ENCODE measurements at places on chromosomes 1 and 21. TPM values are rescaled to one million over a fixed set of nuclear protein-coding genes. Genes with fewer than 3 reads are reported as not detected.

Gene SH3D21
- 13.9 TPM for polyA plus RNA-seq

Gene ATAD3B
- 8.1 TPM for polyA plus RNA-seq

Gene LYPLA2
- polyA plus RNA-seq = 56.0 TPM

Gene DMBX1
- polyA plus RNA-seq = not detected

Gene PTPN7
- polyA plus RNA-seq = 0.89 TPM

Gene FAM72B
- polyA plus RNA-seq = 3.8 TPM

Gene PIK3R3
- polyA plus RNA-seq = 29.9 TPM

Gene ITLN2
- polyA plus RNA-seq = not detected

Gene NPL
- polyA plus RNA-seq = 4.5 TPM

Gene KDM1A
- polyA plus RNA-seq = 129 TPM

DNA sequence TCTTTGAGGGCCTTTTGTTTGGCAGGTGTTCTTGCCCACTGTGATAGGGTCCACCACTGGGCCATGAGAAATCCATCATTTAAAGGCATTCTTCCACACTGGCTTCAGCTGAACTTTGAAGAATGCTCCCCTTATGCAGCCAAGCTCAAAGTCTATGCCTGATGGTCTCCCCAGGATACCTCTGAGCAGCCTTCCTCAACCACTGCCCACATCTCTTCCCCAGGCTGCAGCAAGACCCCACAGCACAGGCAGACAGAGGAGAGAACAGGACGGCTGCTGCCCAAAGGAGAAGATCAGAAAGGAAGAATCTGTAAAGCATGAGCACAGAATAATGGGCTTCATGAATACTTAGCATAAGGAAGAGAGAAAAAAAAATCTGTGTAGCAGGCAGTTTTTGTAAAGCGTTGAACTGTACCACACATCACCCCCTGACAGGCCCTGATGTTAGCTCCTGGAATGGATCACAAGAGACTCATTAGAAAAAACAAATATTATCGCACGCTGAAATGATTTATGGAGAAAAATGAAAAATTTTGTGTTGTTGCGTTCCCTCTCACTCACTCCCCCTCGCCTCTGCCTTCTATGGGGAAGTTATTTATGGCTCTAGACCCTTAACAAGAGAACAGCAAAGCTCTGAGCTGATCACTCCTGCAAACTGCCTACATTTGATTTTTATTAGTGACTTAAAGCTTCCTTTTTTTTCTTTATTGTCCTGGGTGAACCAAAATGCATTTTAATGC is 134.1 kb downstream of the TMEM53 start:
- DNase-seq = no peak

- no peak for DNase-seq
Observed at GRCh38 chr1:15959424-15959823, 16.5 kb downstream of the ZBTB17 start.

- no peak for DNase-seq
Observed at GRCh38 chr1:187409341-187409740, 580.6 kb downstream of the PLA2G4A start.

- DNase-seq = no peak
Observed at GRCh38 chr1:215226757-215227156, 144.2 kb downstream of the KCNK2 start.

GRCh38 chr1:205767248-205767647 is 8.0 kb downstream of the RAB29 start:
- no peak for DNase-seq

DNA sequence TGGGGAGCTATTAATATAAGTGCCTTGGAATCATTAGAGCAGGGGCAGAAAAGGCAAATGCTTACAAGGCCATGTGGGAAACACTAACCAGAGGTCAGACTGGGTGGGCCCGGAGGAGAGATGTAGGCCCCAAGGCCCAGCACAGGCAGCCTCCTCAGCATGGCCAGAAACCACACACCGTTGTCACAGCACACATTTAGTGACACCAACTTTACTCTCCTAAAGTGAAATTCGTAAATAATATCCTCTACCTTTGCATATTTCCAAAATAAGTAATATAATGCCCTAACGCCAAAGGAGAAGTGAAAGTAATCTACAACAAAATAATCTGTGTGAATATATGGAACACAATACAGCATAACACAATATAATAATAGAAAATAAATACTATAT is 62.6 kb downstream of the KIF21B start:
- no peak for DNase-seq

DNA sequence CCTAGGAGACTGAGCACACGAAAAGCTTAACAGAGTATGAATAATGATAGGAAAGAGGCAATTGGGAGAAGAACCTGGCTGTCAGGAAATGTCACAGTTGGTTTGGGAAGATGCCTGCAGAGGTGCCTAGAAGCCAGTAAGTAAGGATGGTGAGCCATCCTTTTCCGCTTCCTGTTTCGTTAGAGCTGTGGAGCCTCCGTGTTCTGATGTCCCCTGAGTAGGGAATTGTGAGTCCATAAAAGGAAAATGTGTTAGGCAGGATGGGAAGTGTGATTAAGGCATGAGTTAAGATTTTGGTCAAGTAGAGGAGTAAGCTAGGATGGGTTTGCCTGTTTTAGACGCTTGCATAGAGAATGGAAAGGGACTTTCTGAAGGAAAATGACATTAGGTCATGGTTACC is 9.0 kb downstream of the CLIC4 start:
- DNase-seq = no peak

- no peak for DNase-seq
Observed at GRCh38 chr1:92482665-92483609, 3.8 kb downstream of the GFI1 start.

DNA sequence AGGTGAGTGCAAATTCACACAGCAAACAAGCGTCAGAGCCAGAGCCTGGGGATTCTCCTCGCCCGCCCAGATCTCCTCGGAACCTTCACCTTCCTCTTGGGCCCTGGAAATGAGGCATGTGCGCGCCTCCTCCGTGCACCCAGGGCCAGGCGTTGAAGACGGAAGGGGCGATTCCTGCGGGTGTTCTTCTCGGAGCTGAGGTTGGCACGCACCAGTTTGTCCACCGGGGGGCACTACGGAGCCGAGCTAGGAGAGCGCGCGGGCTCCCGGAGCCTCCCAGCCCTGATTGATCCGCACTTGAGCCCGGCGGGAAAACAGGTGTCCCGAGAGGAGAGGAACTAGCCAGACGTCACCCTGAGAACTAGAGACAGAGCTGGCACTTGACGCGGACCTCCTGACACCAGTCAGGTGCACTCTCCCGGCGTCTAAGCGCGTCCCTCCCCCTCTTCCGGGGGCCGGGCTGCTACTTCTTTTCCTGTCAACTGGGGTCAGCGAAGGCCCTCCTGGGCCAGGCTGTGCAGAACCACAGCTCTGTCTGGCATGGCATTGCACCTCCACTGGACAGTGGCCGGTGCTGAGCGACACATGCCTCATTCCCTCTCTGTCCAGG is 18.3 kb upstream of the SERINC2 start:
- no peak for DNase-seq

DNA sequence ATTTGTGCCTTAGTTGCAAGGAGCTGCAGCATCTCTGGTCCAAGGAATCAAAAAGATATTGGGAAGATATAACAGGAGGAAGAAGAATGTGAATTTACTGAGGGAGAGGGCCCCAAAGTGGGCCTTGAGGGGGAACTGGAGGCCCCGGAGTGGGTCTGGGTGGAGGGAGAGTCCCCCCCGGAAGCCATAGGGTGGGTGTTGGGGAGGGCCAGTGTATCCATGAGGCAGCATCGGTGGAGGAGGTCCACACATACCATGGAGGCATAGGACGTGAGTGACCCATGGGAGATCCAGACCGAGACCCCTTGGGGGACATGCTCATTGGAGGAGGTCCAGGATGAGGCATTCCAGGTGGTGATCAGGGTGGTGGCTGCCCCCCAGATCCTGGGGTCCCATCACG is 708 bp upstream of the C1orf167 start:
- DNase-seq = no peak

- no peak for DNase-seq
Observed at GRCh38 chr1:160885042-160885441, at the start of gene ITLN1. ITLN1 (minus strand) TSS chr1:160885180; CDS start chr1:160884877, 303 bp downstream.

GRCh38 chr1:207658408-207658807 is 13.5 kb downstream of the CR1L start:
- DNase-seq = no peak

DNA sequence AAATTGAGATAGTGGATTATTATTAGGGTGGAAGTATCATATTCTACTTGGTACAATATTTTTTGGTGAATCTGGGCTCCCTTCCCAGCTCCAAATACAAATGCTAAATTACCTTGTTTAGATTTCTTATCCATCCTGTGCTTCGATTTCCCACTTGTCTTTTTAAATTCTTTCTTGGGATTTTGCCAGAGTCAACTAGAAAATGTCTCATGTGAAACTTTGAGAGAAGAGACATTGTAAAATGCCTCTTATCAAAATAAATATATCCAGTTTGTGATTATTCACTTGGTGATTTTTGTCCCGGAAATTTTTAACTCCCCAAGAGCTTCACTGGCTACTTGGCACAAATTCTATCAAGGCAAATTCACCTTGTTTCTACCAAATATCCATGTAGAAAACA is 202.0 kb downstream of the FMN2 start:
- no peak for DNase-seq

GRCh38 chr1:200970771-200971427 is 52.6 kb downstream of the KIF21B start:
- DNase-seq = no peak

- DNase-seq = no peak
Observed at GRCh38 chr1:105083611-105084010, 1333.9 kb downstream of the AMY1C start.

GRCh38 chr1:221363039-221363438 is 378.9 kb downstream of the DUSP10 start:
- no peak for DNase-seq

DNA sequence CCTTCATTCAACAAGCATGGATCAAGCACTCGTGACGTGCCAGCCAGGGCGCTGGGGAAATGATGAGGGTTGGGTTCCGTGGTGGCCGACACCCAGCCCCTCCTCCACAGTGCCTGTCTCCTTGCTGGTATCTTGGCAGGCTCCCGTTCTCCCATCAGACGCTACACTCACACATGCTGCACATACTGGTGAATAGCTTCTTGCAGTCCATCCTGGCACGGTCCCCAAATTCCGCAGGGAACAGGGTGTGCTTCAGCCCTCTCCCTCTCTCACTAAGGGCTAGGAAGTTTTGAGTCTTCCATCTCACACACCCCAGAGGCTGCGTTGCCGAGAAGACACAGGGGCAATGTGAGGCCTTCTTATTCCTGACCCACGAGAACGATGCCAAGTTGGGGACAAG is 10.1 kb upstream of the MEF2D start:
- no peak for DNase-seq

DNA sequence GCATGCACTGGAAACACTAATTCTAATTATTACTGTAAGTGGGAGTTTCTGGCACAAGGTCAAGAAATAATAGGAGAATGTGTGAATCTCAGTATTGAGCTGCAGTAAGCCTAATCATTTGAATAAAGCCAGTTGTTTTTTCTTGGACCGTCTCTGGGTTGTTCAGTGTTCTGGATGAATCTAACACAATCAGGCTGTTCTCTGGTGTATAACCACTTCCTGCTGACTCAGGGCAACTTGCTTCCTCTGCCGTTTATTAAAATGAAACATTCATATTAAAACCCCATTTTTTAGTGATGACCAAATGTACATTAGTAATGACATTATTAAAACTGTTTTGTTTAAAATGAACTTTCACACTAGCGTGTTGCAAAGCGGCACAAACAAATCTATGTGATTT is 273.1 kb upstream of the SNX7 start:
- no peak for DNase-seq

DNA sequence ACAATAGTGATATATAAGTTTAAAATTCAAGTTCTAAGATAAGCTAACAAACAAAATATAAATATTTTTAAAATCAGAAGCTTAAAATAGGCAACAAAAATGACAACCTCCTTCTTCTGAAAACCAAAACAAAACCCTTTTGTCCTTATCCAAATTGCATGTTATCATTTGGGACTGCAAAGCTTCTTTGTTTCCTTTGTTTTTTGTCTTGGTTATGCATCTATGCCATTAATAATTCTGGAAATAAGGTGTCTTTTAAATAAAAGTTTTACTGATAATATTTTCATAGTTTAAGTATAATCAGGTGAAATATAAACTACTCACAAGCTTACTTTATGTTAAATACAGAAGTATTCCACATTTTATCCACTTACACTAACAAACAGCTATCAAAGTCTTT is 20.5 kb downstream of the ADSS2 start:
- no peak for DNase-seq

Measured in right renal cortex interstitium (tissue), 3 donors.